ENCODE measurements at places on chromosomes 13 and 19. TPM values are rescaled to one million over a fixed set of nuclear protein-coding genes. Genes with fewer than 3 reads are reported as not detected.
A peak's percentile ranks its signal among the peaks of the same experiment; 100 is the strongest.

DNA sequence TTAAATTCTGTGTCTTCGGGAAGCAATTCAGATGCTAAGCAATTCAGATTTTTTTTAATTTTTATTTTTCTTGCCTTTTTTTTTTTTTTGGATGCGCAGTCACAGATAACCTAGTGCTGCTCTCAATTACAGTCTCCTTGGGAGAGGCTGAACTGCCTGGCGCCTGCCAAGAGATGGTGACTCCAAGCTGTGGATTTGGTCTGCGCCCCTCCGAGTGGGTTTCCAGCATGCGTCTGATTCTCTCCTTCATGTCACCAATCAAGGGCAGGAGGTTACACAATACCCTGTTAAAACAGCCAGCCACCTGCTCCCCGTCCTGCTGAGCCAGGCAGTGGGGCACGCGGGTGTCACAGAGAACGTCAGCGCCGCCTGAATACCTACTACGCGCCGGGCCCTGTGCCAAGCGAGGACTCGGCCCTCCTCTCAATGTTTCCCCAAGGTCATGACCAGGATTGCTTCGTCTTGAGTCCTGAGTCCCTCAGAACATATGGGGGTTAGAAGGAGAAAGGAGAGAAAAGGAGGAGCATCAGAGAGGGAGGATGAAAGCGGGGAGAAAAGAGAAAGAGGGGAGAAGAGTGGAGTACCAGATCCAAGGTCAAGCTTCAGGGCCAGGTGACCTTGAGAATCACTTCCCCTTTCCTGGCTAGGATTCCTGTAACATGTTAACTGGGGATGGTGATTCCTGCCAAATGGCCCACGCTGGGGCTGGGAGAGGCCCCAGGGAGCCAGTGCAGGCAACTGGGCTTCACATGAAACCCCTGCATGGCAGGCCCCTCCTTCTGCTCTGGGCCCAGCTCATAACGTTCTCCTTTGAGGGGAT is 213.6 kb downstream of the URI1 start:
- ATAC-seq: no peak

DNA sequence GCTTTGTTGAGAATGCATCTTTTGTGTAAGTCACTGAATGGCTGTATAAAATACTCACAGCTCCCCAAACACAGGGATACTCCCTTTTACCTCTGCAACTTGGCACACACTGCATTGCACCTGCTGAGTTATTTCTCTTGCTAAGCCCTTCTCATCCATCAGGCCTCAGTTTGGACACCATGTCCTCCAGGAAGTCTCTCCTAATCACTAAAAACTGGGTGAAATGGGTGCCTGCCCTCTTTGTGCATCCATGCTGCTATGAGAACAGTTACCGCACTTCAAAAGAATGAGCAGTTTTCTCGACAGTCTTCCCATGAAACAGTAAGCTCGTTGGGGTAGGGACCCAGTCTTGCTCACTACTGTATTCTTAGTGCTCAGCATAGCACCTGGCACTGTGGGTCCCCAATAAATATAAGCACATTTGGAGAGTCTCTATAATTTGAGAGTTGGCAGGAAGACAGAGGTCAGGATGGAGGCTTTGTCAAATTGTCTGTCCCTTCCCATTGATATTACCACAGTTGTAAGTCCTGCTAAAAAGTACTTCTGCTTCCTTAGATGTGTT is 4.6 kb upstream of the SLC25A30 start:
- ATAC-seq: no peak

- no peak for ATAC-seq
Observed at GRCh38 chr19:40449506-40449905, 5.4 kb upstream of the SERTAD3 start.

GRCh38 chr19:29655648-29656335 is 9.5 kb upstream of the PLEKHF1 start:
- no peak for ATAC-seq

- ATAC-seq: no peak
Observed at GRCh38 chr13:34038541-34039068, 220.7 kb downstream of the RFC3 start.

DNA sequence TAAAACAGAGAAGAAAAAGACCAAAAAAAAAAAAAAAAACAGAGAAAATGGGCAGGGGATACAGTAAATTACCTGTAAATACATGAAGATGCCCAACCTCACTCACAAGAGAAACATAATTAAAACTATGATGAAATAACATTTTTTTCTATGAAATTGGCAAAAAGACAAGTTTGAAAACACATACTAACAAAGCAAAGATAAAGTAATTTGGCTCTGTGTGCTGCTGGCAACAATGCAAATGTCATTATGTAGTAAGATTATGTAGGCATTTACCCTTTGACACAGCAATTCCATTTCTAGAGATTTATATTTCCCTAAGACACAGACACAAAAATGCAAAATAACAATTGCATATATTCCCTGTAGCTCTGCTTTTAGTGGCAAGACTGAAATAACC is 20.2 kb downstream of the ZC3H13 start:
- no peak for ATAC-seq

- no peak for ATAC-seq
Observed at GRCh38 chr13:33953781-33954180, 135.8 kb downstream of the RFC3 start.

DNA sequence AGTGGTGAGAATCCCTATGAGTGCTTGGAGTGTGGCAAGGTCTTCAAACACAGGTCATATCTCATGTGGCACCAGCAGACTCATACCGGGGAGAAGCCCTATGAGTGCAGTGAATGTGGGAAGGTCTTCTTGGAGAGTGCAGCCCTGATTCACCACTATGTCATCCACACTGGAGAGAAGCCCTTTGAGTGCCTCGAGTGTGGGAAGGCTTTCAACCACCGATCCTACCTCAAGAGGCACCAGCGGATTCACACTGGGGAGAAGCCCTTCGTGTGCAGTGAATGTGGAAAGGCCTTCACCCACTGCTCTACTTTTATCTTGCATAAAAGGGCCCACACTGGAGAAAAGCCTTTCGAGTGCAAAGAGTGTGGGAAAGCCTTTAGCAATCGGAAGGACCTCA is 18.7 kb upstream of the AURKC start:
- ATAC-seq: no peak

DNA sequence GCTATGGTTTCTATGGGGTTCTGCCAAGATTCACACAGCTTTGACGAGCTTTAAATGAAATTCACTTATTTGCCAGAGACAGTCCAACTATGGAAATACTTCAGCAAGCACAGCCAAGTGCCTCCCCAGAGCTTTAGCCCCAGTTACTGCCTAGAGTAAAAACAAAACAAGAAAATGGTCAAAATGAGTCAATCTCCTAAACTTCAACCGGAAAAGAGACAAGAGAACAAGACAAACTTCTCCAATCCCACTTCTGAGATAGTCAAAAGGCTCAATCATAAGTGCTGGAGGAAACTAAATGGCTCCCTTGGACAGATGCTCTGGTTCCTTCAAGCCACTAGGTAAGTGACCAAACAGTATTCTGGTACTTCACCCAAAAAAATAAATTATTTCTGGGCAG is 65.8 kb downstream of the KATNAL1 start:
- no peak for ATAC-seq

DNA sequence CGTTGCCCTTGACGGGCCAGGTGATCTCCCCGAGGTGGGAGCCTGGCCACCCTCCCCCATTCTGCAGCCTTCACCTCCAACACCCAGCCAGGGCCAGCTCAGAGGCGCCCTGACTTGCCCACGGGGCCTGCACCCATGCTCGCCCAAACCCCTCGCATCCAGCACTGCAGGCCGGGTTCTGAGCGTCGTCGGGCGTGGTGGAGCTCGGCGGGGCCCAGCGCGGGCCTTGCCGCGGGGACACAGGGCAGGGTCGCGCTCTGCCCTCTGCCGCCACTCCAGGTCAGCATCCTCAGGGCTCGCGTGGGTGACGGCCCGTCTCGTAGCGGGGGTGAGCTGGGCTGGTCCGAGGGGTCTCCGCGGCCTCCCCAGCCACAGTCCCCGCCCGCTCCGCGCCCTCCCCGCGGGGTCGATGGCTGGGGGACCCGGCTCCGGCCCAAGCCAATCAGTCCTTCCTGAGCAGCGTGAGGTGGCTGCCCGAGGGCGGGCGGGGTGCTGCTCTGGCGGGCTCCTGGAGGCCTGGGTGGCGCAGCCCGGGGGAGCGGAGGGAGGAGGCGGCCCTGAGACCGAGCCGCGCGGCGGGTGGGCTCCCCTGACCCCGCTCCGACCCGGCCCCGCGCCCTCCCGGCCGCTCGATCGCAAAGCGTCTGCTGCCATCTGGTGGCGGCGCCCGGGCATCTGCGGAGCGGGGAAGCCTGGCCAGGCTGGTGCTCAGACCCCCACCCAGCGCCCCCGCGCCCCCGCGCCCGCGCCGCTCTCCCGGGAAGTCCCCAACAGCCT is 61.4 kb downstream of the CCNE1 start:
- ATAC-seq: peak; percentile 56

DNA sequence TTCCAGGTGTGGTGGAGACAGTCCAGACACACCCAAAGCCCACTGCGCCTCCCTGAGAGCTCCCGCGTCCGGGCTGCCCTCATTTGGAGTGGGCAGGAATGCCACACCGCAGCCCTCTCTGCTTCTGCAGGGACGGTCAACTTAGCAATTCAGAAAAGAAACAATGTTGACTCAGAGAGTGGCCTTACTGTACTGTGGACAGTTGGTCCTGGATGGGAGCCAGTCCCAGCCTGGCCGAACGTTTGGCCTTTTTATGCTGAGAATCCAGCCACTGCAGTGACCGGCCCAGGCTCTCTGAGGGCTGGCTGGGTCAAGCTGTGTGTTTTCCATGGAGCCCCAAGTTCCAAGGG is 7.2 kb downstream of the GAS6 start:
- ATAC-seq: peak; percentile 11

GRCh38 chr13:78608252-78608687 is 4.9 kb upstream of the POU4F1 start:
- ATAC-seq: no peak

DNA sequence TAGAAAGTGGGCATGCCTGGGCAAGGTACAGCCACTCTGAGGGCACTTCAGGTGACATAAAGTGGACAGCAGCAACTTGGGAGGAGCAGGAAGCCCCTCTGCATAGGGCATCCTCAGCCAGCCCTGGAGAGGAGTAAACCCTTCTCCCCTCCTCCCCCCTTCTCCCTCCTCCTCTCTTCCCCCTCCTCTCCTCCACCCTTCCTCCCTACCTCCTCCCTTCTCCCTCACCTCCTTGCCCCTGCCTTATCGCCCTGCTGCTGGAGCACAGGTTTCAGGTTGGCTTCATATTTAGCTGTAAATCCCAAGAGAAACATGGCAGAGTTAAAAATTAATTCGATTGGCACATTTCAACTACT is 30.5 kb upstream of the ATP12A start:
- ATAC-seq: no peak

GRCh38 chr19:57241176-57241575 is 744 bp downstream of the ZNF805 start:
- no peak for ATAC-seq

DNA sequence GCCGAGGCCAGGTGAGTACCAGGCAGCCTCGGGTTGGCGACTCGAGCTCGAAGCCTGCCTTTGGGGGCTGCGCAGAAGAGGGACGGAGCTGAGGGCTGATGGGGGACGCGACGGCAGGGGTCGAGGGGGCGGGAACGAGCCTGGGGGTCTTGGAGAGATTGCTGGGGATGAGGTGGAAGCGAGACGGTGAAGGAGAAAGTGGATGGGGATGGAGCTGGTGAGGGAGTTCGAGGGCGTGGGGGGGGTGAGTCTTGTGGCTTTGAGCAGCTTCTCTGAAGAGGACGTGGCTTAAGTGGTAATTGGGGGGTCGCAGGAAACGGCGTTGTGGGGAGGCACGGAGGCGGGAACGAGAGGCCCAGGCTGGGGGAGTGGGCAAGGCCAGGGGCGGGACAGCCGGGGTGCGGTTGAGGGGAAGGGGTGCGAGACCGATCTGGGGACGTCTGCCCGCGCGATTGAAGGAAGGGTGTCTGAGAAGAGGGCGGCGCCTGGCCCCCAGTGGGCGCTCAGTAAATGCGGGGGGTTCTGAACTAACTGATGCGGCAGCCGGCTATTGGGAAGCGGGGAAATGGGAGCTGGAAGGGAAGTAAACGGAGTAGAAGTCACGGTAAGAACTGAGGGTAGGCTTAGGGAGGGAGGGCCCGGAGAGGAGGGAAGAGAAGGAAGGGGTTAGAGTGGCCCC is 426 bp downstream of the MYO9B start:
- no peak for ATAC-seq

- ATAC-seq: no peak
Observed at GRCh38 chr19:42086770-42087550, 11.0 kb downstream of the ZNF574 start.

DNA sequence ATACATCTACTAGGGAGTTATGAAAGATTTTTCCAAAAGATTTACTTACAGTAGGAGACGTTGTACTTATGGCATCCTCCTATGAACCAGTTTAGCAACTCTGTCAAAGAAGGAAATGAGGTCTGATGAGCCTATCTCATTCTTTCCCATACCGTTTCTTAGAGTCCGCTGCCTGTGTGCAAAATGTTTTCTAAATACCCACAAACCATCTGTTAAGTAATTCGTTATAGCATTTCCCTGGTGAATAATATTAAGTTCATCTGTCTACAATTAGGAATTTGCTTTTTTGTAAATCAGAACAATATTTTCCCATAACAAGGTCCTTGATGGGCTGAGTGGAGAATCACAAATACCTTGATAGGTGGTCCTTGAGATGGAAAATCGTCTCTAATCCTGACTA is 178.8 kb upstream of the TMTC4 start:
- ATAC-seq: no peak

DNA sequence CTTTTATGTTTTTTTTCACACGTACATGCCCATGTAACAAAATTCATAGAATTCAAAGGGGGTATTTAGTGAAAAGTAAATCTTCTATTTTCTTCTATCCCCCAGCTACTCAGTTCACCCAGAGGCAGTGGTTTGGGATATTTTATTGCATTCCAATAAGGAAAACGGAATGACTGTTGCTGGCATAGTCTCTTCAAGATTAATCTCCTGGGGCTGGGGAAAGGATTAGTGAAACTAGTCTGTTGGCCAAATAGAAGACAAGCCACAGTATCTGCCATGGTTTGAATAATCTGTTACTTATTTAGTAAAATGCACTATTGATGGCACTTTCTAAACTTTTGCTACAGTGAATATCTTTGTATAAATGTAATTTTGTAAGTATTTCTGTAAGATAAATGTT is 122.0 kb downstream of the NDFIP2 start:
- no peak for ATAC-seq

- no peak for ATAC-seq
Observed at GRCh38 chr19:23771316-23771715, 12.6 kb upstream of the ZNF681 start.

- ATAC-seq: no peak
Observed at GRCh38 chr13:77397636-77398035, 70.7 kb upstream of the MYCBP2 start.

GRCh38 chr19:2062389-2062729 is 11.3 kb upstream of the MKNK2 start:
- no peak for ATAC-seq

The PRR22 gene
- not detected for total RNA-seq

The PRX gene
- 6.2 TPM for total RNA-seq

The PTOV1 gene
- 52.9 TPM for total RNA-seq

The DPF1 gene
- total RNA-seq: not detected

The OR7C1 gene
- not detected for total RNA-seq

The SIGLEC12 gene
- not detected for total RNA-seq

The ZNF667 gene
- 6.7 TPM for total RNA-seq

The PSG2 gene
- total RNA-seq: not detected

The PPFIA3 gene
- total RNA-seq: 3.9 TPM

The ARRDC5 gene
- not detected for total RNA-seq

The LRRC63 gene
- total RNA-seq: not detected
